ENCODE measurements at places on chromosomes 4 and X.

DNA sequence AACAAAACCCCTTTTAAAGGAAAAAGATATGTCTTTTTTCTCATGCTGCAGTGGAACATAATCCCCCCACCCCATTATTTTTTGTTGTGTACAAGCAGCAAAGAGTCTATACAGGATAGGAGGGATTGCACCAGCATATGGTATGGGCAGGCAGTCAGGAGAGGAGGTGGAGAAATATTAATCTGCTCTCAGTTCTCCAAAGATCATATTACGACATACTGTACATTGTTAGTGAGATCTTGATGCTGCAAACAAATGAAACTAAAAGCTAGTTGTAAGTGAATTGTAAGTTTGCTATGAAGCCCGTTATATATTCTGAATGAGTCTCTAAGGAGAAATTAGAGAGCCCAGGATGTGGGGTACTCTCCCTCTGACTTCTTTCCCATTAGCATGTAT lies 75.3 kb downstream of the RAPGEF2 start:
- DNase-seq: no peak

- no peak for DNase-seq
Measured at GRCh38 chr4:57689693-57690205, 579.6 kb upstream of the IGFBP7 start.

DNA sequence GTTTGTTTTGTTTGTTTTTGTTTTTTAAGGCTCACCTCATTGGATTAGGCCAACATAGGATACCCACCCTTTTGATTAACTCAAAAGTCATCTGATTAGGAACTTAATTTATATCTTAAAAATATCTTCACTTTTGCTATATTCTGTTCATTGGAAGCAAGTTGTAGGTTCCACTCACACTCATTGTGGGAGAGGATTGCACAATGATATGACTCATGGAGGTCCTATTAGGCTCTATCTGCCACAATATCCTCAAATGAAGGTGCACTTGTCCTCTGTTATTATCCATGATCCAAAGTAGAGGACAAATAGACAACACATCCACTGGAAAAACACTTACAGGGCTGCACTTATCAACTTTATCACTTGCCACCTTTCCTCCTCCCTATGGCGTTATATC lies 60.5 kb upstream of the ADAMTS3 start:
- DNase-seq: no peak

- no peak for DNase-seq
Measured at GRCh38 chr4:76772498-76773106, 125.3 kb downstream of the SOWAHB start.

GRCh38 chrX:43835559-43835958 lies 46.7 kb downstream of the MAOB start:
- no peak for DNase-seq

GRCh38 chrX:17743913-17744312 lies 6.6 kb downstream of the SCML1 start:
- DNase-seq: no peak

- no peak for DNase-seq
Measured at GRCh38 chr4:42778349-42778748, 114.2 kb upstream of the GRXCR1 start.

- DNase-seq: no peak
Measured at GRCh38 chr4:38449506-38450174, 214.4 kb upstream of the KLF3 start.

GRCh38 chrX:65587616-65588526 lies 53.3 kb upstream of the LAS1L start:
- no peak for DNase-seq

DNA sequence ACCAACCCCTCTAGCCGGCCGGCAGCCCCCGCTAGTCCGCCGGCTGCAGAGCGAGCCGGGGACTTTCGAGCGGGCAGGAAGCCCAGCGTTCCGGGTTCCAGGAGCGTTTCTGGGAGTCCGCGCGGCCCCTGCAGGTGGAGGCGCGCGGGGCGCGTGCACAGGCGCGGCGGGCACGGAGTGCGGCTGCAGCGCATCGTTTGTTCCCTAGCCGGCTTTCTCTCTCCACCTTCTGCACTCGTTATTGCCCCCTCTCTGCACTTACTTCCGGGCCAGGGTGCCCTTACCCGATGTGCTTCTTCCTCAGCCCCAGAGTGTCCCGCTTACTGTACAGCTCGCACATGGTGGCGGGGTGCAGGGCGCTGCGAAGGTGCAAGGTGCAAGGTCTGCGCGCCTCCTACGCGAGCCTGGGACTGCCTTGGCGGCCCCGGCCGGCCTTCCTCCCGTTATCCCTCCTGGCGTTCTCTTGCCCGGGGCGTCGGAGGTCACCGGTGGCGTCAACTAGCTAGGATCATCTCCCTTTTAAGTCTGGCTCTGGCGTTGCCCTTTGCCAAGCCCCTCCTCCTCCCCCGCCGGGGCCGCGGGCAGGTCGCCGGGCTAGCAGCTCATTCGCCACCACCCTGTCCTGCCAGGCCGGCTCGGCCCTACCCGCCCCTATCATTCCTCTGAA lies at the start of gene ETNPPL:
ETNPPL (minus strand) TSS at position 495 of the 667 bp plus-strand sequence; CDS start at position 340, 155 bp downstream.
- no peak for DNase-seq

GRCh38 chr4:117284736-117285135 lies 199.4 kb upstream of the TRAM1L1 start:
- no peak for DNase-seq

- peak; percentile 5 for DNase-seq
Measured at GRCh38 chr4:100848841-100849240, 331.0 kb upstream of the EMCN start.

- DNase-seq: no peak
Measured at GRCh38 chr4:72975488-72975784, 94.1 kb downstream of the COX18 start.

- DNase-seq: no peak
Measured at GRCh38 chr4:26141911-26142638, 178.7 kb upstream of the RBPJ start.

- DNase-seq: no peak
Measured at GRCh38 chr4:67104145-67104544, 441.2 kb downstream of the CENPC start.

DNA sequence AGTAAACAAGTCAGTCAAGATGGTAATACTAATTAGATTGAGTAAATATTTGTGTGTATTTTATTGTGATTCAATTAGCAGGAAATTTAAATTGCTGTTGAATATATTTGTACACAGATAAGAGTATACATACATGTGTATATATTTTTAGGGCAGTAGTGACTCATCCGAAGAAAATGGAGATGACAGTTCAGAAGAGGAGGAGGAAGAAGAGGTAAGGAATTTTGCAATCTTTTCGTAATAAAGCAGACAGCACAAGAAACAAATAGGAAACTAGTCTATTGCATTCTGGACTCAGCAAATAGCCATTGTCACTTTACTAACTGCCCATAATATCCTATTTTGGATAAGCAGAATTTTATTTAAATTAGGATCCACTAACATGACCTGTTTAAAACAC lies 6.6 kb downstream of the IBSP start:
- DNase-seq: no peak

DNA sequence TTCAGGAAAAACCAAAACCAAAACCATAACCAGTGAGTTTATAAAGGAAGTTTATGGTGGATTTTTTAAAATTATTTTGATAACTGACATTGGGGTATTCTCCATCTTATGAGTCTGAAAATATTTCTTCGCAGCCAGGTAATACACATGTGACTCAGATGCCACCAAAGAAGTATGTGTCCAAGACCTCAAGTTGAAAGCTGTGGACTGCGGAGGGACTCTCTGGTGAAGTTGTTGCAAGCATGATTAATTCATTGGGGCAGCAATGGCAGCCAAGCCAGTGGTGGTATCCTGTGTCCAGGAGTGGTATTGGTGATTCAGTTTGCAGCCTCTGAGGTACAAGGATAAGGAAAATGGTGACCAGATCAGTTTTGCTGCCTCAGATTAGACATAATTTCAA lies 14.0 kb upstream of the ADH5 start:
- no peak for DNase-seq

- no peak for DNase-seq
Measured at GRCh38 chr4:147299205-147299604, 181.7 kb upstream of the EDNRA start.

DNA sequence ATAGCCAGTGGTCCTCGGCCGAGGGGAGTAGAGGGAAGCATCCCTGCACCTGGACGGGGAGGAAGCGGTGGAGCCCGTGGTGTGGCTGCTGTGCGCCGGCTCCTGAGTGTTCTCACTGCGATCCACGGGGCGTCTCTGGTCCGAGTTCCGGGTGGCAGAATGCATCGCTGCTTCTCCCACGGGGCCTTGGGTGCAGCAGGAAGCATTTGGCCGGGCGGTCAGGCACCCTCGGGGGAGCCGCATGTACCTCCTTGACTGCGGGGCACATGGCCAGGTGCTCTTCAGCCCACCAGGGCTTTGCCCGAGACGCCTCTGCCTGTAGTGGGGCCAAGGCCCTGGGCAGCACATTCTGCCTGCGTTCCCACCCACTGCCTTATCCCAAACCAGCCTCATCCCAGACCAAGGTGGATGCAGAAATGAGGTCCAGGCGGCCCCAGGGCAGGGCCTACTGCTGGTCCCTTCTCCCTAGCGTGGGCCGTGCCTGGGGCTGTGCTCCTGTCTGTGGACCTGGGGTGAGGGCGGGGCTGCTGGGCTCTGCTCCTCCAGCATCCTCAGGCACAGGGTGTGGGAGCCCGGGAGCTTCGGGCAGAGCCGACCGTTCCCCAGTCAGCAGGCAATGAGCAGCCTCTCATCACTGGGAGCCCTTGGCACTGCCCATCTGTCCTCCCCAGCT lies 27.5 kb downstream of the NKX1-1 start:
- DNase-seq: no peak

- DNase-seq: no peak
Measured at GRCh38 chrX:21934414-21934813, 6.1 kb upstream of the SMS start.

DNA sequence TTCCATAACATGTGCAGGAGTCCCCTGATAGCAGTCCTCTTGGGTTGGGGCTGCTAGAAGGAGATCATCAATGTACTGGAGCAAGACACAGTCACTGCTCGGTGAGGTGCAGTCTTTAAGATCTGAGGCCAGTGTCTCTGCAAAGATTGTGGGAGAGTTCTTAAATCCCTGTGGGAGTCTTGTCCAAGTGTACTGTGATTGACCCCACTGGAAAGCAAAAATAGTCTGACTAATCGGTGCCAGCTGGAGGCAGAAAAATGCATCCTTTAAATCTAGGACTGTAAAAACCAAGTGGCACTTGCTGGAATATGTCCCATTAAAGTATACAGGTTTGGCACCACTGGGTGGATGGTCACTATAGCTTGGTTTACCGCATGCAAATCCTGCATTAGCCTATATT lies 31.1 kb downstream of the SULT1E1 start:
- no peak for DNase-seq

GRCh38 chrX:54794795-54795194 lies 3.3 kb downstream of the ITIH6 start:
- DNase-seq: no peak

DNA sequence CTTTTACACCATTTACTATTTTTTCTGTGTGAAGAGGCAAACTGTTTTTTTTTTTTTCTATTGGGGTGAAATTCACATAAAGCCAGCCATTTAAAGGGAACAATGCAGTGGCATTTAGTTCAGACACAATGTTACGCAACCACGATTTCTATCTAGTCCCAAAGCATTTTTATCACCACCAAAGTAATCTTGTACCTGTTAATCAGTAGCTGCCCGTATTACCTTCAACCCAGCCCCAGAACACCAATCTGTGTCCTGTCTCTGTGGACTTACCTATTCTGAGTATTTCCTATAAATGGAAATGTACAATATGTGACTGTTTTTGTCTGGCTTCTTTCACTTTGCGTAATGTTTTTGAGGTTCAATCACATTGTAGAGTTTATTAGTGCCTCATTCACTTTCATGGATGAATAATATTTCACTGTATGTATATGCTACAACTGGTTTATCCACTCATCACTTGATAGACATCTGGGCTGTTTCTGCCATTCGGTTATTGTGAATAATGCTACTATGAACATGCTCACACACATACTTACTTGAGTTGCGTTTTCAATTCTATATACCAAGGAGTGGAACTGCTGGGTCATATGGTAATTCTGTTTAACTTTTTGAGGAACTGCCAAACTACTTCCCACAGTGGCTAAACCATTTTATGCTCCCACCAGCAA lies 116.2 kb downstream of the CDS1 start:
- DNase-seq: no peak

- peak; percentile 30 for DNase-seq
Measured at GRCh38 chrX:20530406-20530921, 263.8 kb upstream of the RPS6KA3 start.

- no peak for DNase-seq
Measured at GRCh38 chr4:123350191-123350544, 46.4 kb upstream of the SPRY1 start.

GRCh38 chrX:113384628-113385027 lies 544.0 kb upstream of the AMOT start:
- no peak for DNase-seq

DNA sequence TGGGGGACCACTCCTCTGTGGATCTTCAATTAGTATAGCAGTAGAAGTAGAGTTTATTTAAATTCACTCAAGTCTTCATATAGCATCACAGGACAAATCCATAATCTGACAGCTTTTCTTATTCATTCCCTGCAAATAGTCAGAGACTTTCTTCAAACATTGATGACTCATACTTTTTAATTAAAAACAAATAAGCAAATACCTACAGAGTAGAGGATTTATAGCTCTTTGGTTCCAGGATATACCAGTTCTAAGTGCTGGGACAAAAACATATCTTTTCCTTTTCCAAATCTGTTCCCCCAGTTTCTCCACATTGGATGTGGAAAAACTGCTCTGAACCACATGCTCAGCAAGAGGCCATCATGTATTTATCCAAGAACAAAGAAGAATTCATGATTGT lies 24.1 kb downstream of the EMCN start:
- no peak for DNase-seq

DNA sequence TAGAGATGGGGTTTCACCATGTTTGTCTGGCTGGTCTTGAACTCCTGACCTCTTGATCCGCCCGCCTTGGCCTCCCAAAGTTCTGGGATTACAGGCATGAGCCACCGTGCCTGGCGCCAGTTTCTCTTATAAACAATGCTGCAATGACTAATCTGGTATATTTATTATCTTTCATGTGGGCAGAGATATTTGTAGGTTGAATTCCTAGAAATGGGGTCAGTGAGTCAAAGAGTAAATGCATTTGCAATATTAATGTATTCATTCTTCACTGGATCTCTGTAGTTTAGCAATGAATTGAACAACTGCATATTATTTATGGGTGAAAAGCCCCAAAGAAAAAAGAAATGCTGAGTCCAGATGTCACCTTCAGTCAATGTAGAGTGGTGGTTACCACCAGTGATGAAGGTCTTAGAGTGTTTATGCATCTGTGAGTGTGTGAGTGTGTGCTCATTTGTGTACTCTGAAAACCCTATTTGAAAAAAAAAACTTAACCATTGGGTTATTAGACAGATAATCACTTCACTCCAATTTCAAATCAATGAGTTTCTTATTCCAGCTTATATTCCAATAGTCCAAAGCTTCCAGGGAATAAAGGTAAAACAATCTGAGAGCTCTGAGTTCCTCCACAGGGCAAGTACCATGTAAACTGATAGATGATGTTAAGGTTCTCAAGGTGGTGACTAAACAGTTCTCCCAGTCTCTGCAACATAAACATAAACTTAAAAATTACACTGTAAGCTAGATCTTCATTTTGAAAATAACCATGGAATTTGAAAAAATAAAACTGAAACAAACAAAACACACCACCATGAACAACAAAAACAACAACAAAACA lies 22.6 kb upstream of the CD38 start:
- DNase-seq: no peak
